CD4-positive, alpha-beta memory T cell (primary cell): ENCODE measurements at places on chromosomes 3 and 15. TPM values are rescaled to one million over a fixed set of nuclear protein-coding genes. Genes with fewer than 3 reads are reported as not detected.
A peak's percentile ranks its signal among the peaks of the same experiment; 100 is the strongest.

GRCh38 chr3:112149136-112149535 lies 16.1 kb upstream of the GCSAM start:
- H3K4me1 ChIP-seq, result no peaks in the 10 kb centered on the region
- no peak for DNase-seq

Gene DMXL2
- 8.3 TPM for total RNA-seq

DNA sequence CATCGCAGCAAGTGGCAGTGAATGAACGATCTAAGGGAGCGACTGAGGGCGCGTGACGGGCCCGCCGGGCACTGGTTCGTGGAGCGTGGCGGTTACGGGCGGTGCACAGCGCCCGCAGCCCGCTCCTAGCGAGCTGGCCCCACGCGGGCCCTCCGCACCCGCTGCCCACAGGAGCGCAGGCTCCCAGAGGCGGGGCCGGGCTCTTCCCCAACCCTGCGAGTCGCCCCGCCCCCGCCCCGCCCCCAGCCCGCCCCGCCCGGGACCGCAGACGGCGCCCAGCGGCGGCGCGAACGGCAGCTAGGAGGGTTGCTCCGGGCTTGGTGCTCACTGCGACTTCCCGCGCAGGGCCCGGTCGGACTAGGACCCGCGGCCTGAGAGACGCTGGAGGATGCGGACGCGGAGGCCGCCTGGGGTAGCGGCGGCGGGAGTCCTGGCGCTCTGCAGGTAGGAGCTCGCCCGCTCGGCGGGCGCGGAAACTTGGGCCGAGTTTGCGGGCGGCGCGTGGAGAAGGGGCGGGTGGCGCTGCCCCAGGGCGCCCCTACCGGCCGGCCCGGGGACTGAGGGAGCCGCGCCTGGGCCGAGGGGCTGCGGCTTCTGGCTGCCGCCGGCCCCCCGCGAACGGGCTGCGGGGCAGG lies at the start of gene C15orf39:
Gene C15orf39 (plus strand): TSS at position 267 of the 635 bp plus-strand sequence. CDS start 4,167 bp downstream, outside the sequence.
- H3K27me3 ChIP-seq, result no peaks in the 10 kb centered on the region
- peak within 1 kb of the TSS; percentile 65 for H3K4me3 ChIP-seq
- H3K36me3 ChIP-seq, result peaks cover 10% of the 10 kb centered on the region
- peak within 1 kb of the TSS; percentile 69 for H3K27ac ChIP-seq

Gene CFAP91
- not detected for total RNA-seq

GRCh38 chr3:74602471-74602870 lies 12.0 kb downstream of the CNTN3 start:
- no peak overlapping the region for H3K27ac ChIP-seq
- no peaks in the 10 kb centered on the region for H3K36me3 ChIP-seq
- DNase-seq, result no peak

DNA sequence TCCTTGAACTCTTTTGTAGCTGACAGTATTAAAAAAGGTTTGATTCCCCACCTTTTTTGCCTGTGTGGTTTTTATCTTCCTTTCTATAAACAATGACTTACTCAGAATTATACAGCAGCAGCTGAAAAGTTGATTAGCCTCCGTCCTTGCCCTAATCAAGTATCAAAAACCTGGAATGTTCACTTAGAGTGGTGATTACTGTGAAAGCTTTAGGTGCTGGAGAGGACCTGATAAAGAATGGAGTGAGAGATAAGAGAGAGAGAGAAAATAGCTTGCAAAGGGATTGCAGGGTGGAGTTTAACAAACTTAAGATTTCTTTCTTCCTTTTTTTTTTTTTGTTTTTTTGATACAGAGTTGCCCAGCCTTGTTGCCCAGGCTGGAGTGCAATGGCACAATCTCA lies 6.7 kb downstream of the CGNL1 start:
- H3K27ac ChIP-seq, result no peak overlapping the region
- H3K36me3 ChIP-seq, result no peaks in the 10 kb centered on the region
- H3K27me3 ChIP-seq, result no peaks in the 10 kb centered on the region
- DNase-seq, result no peak

DNA sequence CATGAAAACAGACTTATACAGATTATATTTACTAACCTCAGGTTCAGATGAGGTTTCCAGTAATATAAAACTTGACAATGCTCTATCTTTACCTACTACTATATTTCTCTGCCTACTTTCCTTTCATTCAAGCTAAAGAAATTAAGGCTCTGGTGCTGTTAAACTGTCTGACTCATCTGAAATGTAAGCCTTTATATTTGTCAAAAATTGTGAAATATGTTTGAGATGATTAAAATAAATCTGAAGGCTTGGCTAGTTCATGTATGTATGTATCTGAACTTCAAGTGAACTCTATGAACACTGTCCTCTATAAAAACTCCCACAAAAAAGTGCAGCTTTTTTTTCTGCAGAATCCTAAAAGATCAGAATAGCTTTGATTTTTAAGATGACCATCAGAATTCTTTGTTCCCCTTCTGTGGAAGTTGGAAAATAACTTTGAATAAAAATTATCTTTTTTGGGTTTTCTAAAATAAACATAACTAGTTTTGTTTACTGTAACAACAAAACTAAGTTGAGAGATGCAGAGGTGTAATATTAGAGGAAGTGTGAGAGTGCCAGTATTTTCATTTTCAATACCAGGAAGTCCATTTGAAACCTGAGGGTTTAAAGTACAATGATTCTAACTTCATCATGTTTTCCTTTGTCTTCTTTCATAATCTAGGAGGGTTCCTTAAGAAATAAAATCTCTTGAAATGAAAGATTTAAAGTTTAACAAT lies 42.2 kb downstream of the ILDR1 start:
- H3K4me3 ChIP-seq, result no peak overlapping the region
- DNase-seq, result no peak
- H3K27me3 ChIP-seq, result no peaks in the 10 kb centered on the region
- no peaks in the 10 kb centered on the region for H3K36me3 ChIP-seq

DNA sequence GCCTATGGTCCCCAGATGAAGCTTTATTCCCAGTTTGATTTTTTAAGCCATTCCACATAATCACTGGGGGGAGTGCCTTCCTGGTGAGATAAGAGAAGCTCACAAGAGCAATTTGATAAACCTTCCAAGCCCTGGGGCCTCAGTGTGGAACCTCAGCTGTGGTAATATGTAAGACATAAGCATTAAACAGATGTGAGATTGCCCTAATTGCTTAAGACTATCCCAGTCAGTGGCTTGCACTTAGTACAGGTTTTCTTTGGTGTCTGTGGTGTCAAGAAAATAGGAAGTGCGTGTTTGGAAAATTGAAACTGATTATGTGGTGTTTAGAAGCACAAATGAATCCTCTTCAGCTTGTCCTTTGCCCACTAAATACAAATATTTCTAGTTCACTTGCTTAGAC lies 54.3 kb downstream of the LRRN1 start:
- H3K4me1 ChIP-seq, result no peaks in the 10 kb centered on the region
- H3K4me3 ChIP-seq, result no peak overlapping the region
- H3K27ac ChIP-seq, result no peak overlapping the region
- no peaks in the 10 kb centered on the region for H3K27me3 ChIP-seq
- H3K36me3 ChIP-seq, result no peaks in the 10 kb centered on the region
- no peak for DNase-seq

DNA sequence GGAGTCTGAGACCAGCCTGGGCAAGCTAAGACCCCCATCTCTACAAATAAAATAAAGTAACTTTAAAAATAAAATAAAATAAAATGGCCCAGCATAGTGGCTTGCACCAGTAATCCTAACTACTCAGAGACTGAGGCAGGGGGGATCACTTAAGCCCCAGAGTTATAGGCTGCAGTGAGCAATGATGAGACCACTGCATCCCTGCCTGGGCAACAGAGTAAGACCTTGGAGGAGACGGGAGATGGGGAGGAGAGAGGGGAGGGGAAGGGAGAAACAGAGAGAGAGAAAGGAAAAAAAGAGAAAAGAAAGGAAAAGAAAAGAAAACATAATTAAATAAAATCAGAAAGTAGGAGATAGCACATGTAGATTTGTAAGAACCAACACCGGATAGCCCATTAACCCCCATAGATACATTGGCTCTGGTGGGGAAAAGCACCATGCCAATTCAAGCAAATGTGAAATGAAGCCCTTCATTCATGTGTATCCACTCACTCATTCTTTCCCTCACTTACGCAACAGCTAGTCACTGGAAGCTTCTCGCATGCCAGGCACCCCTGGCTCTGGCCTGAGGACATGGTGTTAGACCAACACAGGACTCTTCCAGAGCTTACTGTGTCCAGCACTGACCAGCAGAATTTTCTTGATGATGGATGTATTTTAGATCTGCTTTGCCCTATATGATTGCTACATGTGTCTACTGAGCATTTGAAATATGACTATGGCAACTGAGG lies 183.2 kb downstream of the MAGI1 start:
- no peak overlapping the region for H3K4me3 ChIP-seq
- no peaks in the 10 kb centered on the region for H3K36me3 ChIP-seq
- no peak for DNase-seq
- no peaks in the 10 kb centered on the region for H3K27me3 ChIP-seq
- H3K4me1 ChIP-seq, result no peaks in the 10 kb centered on the region

GRCh38 chr15:45611305-45611704 lies 23.5 kb upstream of the SQOR start:
- no peak for DNase-seq
- no peak overlapping the region for H3K4me3 ChIP-seq
- H3K27me3 ChIP-seq, result no peaks in the 10 kb centered on the region
- H3K4me1 ChIP-seq, result no peaks in the 10 kb centered on the region
- peaks cover 9% of the 10 kb centered on the region for H3K36me3 ChIP-seq

- no peak for DNase-seq
- H3K27ac ChIP-seq, result no peak overlapping the region
- H3K4me3 ChIP-seq, result no peak overlapping the region
- no peaks in the 10 kb centered on the region for H3K27me3 ChIP-seq
These were observed 66.3 kb upstream of the SLC6A6 start for GRCh38 chr3:14335774-14336748.

- no peak overlapping the region for H3K4me3 ChIP-seq
- no peaks in the 10 kb centered on the region for H3K27me3 ChIP-seq
- H3K4me1 ChIP-seq, result peaks cover 21% of the 10 kb centered on the region
- H3K36me3 ChIP-seq, result peaks cover 3% of the 10 kb centered on the region
- no peak for DNase-seq
These were observed 23.1 kb downstream of the STIMATE start for GRCh38 chr3:52874160-52874701.

DNA sequence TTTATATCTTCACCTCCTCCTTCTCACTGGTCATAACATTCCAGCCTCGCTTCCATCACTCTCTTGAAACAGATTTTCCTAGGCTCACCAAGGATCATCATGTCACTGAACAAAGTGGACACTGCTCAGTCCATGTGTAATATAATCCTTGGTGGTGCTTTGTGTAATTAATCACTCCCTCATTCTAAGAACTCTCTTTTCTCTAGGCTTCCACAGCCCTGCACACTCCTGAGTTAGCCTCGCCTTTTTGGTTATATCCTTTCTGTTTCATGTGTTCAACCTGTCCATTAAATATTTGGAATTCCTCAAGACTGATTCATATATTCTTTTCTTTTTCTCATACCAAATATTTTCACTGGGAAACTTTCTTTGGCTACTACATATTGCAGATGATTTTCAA lies 440.8 kb downstream of the PYDC2 start:
- no peak for DNase-seq
- no peak overlapping the region for H3K4me3 ChIP-seq
- H3K27me3 ChIP-seq, result no peaks in the 10 kb centered on the region

Gene MOBP
- not detected for total RNA-seq

DNA sequence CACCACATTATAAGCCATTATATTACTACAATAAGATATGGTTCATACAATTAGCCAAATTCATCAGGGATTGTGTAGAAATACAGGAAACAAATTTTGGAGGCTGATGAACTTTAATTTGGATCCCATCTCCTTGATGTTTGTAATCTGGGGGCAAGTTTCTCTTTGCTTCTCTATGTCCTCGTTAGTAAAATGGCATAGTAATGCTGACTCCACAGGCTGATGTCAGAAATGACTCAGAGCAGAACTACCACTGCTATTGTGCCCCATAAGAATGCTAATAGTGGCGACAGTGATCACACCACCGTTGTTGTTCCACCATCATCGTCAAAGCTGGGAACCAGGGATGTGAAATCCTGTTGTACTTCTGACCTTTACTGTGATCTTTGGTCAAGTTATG lies 722.3 kb upstream of the LMCD1 start:
- no peaks in the 10 kb centered on the region for H3K27me3 ChIP-seq
- H3K4me3 ChIP-seq, result no peak overlapping the region
- no peak overlapping the region for H3K27ac ChIP-seq
- H3K4me1 ChIP-seq, result no peaks in the 10 kb centered on the region
- DNase-seq, result no peak

DNA sequence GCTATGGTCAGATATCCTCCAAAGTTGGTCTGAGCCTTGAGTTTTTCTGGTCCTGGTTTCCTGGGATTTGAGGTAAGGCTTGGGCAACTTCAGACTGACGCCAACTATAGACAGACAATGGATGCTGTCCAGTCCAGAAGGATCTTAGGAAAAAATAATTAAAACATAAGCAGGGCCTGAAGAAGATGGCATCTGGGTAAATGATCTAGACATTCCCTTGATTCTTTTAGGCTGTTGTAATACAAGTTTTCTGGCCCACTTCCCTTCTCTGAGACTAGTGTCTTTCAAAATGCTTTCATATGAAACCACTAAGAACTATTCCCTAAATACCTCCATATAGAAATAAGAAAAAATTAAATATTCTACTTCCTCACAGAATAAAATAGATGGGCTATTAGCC lies 47.7 kb upstream of the PLXND1 start:
- no peak for DNase-seq
- H3K27me3 ChIP-seq, result no peaks in the 10 kb centered on the region
- no peaks in the 10 kb centered on the region for H3K4me1 ChIP-seq
- no peak overlapping the region for H3K27ac ChIP-seq
- no peak overlapping the region for H3K4me3 ChIP-seq
- no peaks in the 10 kb centered on the region for H3K36me3 ChIP-seq

DNA sequence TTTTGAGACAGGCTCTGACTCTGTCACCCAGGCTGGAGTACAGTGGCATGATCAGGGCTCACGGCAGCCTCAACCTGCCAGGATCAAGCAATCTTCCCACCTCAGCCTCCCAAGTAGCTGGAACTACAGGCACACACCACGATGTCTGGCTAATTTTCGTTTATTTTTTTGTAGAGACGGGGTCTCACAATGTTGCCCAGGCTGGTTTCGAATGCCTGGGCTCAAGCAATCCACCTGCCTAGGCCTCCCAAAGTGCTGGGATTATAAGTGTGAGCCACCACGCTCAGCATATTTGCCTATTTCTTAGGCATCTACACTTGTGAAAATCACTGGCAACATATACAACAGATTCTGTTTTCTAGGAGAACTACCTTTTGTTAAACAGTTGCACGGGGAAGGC lies 16.9 kb downstream of the MYO1E start:
- no peaks in the 10 kb centered on the region for H3K36me3 ChIP-seq
- H3K27me3 ChIP-seq, result no peaks in the 10 kb centered on the region
- no peaks in the 10 kb centered on the region for H3K4me1 ChIP-seq
- no peak overlapping the region for H3K4me3 ChIP-seq

DNA sequence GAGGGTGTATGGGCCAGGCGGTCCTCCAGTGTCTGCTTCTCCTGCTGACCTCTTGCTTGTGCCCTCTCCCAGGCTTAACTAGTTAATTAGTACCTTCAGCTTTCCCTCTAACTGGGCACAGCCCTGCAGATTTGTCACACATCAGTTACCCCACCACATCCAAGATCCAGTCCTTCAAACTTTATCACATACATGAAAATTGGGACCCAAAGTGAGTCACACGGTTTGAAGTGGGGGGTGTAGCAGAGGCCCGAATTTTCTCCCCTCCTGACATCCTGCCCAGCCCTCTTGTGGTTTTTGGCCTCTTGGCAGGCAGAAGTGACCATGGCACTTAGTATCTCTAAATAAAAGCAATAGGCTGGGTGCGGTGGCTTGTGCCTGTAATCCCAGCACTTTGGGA lies 3.9 kb downstream of the MAPKAPK3 start:
- H3K27me3 ChIP-seq, result no peaks in the 10 kb centered on the region
- DNase-seq, result no peak
- H3K36me3 ChIP-seq, result no peaks in the 10 kb centered on the region
- peak overlapping the region; percentile 89 for H3K27ac ChIP-seq
- H3K4me3 ChIP-seq, result peak overlapping the region; percentile 27
